ENCODE measurements at places on chromosomes 4 and X.

- no peak for DNase-seq
Measured at GRCh38 chr4:145891958-145892357, 46.7 kb downstream of the ZNF827 start.

DNA sequence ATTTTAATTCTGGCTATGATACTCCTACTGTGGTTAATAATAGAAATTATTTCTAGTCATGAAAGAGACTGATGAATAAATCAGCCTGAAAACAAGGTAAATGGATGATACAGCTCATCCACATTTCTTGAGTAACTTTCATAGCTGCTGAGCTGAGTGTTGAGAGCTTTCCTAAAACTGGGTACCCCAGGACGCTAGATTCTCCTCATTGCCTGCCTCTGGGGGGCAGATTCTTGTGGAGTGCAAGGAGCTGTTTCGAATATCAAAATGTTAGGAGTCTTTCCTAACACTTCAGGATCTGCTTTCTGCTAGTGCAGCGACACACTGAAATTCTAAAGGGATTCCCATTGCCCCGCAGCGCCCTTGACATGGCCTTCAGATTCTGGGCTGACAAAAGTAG is 2.1 kb downstream of the MND1 start:
- no peak for DNase-seq

GRCh38 chrX:79182071-79182470 is 37.6 kb downstream of the GPR174 start:
- DNase-seq, result no peak

- DNase-seq, result no peak
Measured at GRCh38 chr4:108060164-108060563, 70.5 kb downstream of the HADH start.

- DNase-seq, result no peak
Measured at GRCh38 chr4:92862509-92862908, 558.7 kb downstream of the GRID2 start.

GRCh38 chr4:17512973-17513665 is 1.2 kb upstream of the QDPR start:
- DNase-seq, result no peak

DNA sequence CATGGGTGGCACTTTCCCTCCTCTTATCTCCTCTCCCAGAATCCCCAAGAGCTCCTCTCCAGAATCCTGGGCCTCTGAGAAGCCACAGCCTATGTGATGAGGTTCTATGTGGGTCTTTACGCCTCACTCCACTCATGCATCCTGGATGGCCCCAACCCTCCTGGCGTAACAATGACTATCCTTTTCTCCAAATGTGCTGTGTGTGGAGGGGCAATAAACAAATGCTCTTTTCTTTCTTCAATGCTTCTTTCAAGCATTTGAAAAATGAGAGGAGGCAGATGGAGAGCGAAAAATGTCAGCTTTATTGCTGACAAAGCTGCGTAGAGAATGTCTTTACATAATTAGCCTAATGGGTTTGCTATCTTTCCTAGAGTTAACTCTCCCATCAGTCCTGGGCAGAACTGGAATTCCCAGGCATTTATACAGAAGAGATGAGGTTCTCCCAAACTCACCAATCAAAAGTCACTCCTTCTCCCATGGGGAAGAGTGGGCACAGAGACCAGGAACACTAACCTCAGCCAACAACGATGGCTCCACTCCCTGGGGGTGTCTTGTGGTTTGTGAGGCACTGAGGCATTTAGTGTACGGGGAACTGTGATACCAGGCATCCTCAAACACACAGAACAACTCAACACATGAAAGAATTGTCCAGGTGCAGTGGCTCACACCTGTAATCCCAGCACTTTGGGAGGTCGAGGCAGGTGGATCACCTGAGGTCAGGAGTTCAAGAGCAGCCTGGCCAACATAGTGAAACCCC is 118.9 kb upstream of the SLC34A2 start:
- DNase-seq, result no peak

DNA sequence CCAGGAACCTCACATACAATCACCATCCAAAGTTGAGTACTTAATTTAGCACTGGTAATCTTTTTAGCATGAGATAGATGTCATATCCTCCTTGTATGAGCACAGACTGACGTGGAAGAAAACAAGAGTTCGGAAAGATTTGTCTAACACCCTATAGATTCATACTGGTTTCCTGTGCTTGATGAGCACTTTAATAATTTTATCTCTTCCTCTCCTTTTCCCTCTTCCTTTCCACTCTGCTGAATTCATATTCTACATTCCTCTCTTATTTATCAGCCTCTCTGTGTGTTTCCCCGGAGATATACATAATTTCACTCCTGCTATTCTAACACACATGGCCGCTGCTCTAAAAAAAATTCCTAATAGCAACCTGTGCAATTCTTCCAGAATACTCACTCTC is 273.9 kb downstream of the AFF2 start:
- no peak for DNase-seq

DNA sequence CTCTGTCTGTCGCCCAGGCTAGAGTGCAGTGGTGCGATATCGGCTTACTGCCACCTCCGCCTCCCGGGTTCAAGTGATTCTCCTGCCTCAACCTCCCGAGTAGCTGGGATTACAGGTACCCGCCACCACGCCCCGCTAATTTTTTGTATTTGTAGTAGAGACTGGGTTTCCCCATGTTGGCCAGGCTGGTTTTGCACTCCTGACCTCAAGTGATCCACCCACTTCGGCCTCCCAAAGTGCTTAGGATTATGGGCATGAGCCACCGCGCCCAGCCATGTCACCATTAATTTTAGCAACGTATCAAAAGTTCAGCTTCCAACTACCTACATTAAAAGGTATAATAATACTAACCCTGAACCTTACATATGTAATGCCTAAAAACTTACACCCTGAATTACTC is 940 bp upstream of the UTP3 start:
- DNase-seq, result peak; percentile 30

DNA sequence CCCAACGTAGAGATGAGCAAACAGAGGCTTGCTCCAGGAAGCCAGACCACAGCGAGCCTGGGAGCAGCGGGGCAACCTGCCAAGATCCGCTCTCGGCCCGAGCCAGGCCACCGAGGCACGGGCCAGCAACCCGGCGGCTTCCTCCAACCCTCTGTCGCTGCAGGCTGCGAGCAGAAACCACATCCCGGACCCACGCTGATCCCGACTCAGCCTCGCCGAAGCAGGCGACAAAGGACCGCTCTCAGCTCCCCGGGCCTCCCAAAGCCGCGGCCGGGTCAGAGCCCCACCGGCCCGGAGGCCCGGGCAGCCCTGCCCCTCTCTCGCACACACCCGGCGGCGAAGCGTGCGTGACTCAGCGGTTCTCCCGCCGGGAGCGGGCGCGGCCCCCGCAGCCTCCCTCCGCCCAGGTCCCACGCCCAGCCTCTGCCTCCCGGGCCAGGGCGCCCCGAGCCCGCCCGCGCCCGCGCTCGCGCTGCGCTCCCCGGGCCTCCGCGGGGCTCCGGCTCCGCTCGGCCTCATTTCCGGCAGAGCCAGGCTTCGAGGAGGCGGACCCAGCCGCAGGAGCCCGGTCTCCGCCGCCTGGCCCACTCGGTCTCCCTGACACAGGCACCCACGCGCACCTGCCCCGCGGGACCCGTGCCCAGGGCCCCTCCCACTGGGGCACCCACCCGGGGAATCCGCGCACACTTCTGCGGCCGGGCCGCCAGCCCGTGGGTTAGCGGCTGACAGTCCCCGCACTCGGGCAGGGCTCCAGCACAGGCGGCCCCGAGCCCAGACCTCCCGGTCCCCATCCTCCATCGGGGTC is 1.7 kb downstream of the PPP2R2C start:
- DNase-seq, result no peak

DNA sequence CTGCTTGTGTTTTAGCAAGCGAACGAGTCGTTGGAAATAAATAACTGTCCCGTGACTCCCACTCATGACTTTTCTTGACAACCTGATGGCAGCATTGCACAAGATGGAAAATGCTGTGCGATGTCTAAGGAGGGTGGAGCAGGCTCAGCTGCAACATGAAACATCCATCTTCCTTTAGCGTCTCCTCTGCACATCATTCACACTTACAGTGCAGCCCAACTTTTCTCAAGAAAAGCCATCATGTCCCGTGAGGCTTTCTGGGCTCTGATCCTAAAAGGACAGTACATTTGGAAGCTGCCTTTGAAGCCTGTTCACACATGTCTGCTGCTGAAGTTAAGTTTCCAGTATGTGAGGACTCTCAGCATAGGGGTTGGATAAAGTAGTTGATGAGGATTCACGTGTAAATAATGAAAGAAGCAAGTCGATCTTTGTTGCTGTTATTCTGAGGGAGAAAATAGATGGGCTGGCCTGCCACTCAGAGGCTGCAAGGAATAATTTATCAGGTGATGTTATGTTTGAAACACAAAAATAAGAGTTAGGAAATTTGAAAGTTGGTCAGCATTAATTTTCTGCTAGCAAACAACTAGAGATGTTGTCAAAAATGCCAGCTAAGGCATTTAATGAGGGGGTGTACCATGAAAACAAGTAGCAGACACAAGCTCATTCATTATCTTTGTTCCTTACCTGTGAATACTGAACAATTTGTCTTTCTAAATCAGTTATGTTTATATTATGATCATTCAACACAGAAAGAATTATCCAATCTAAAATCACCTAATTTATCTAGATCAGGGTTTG is 328.7 kb upstream of the ZFP42 start:
- DNase-seq, result no peak

DNA sequence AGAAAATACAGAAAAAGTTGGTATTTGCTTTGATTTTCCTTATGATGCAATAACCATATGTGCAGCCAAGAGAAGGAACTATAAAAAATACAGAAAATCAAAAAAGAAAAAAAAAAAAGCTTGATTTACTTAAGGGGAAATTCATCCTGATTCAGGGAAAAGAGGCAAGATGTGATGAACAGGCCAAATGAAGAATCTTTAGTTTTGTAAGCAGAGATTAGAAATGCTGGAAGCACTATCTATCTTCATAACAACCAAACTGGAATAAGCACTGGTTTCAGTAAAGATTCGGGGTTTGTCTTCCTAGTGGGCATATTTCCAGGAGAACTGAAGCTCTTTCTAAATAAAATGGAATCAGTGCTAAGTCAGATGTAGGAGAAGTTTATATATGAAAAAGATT is 82.9 kb upstream of the KCNIP4 start:
- no peak for DNase-seq

DNA sequence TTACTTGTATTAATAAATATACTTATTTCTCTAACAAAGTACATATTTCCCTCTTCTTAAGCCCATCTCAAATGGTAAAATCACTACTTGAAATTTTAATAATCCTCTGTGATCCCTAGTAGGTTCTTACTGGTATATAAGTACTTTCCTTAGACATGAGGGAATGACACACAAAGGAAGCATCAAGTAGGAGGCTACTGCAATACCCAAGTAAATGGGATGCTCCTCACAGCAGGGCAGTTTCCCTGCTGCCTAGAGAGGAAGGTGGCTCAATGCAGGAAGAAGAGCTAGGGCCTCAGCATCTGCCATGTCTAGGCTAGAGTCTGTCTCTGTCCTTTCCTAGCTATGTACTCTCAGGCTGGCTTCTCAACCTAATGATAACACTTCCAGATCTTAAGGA is 122.1 kb upstream of the DIPK2B start:
- DNase-seq, result no peak

- DNase-seq, result no peak
Measured at GRCh38 chrX:68998716-68999115, 166.5 kb downstream of the PJA1 start.

DNA sequence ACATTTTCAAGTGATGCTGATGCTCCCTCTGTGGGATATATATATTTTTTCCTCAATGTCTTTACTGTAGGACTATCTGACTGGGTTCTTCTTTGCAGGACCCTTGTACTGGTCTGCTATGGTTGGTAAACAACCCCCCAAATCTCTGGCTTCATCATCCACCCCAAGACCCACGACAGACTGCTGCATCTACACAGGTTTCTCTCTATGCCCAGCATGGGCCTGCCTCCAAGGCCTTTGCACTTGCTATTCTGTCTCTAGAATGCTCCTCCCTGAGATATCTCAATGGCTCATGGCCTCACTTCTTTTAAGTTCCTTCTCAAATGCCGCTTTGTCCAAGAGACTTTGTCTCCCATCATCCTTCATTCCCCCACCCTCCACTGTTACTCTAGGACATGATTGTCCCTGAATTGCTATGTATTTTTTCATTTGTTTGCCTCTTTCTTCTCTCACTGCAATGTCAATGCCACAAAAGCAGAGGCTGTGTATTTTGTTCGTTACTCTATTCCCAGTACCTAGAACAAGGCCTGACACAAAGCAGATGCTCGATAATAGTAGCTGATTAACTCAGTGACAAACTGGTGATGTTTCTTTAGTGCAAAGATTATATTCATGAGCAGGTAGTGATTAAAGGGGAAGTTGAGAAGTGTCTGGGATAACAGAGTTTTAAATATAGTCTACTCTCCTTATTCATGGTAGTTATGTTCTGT is 6.6 kb downstream of the EVC start:
- DNase-seq, result no peak

DNA sequence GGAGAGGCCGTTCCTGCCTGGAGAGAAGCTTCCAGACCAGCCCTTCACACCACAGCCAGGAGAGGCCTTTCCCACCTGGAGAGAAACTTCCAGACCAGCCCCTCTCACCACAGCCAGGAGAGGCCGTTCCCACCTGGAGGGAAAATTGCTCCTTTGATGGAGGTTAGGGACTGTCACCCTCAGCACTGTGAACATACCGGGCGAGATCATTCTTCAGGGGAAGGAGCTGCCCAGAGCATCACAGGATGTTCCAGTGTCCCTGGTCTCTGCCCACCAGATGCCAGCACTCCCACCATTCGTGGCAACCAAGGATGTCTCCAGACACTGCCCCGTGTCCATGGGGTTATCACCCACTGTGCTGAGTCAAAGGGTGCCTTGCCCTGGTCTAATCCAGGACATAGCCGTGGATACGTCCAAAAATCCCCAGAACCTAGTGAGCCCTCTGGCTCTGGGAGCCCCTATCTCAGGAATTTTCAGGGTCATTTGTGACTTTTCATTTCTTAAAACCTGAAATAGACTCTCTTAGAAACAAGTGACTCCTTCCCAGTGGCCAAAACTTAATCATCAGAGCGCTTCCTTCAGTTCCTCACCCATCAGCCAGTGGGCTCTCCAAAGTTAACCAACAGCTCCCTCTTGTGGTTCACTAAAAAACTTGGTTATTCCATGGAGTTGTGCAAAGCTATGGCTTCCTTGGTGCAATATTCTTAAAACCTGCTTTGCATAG is 80.2 kb downstream of the CRMP1 start:
- peak; percentile 56 for DNase-seq

DNA sequence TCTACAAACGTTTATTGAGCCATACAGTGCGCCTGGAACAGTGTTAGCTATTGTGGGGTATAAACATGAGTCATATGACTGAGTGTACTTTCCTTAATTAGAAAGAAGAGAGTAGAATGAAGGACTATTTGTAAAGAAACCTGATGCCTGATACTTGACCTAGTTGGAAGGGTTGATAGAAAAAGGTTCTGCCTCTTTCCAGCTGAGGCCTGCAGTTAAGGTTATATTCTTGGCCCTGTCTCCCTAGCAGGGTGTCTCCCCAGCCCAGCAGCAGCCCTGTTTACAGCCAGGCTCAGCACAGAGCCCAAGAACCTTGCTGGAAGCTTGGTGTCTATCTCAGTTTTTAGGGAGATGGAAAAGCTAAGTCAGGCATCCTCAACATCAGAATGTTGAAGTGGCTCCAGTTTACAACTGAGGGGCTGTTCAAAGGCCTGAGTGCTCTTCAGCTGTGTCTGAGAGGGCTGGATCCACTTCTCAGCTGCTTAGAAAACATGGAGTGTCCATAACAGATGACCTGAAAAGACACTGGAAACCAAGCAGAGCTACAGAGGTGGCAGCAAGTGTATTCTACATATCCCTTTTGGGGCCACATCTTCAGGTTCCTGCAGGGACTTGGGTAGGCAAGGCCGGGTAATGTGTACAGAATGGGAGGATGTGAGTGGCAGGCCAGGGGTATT is 21.6 kb downstream of the NYX start:
- no peak for DNase-seq

- DNase-seq, result no peak
Measured at GRCh38 chr4:72902354-72902753, 167.2 kb downstream of the COX18 start.

GRCh38 chrX:107718156-107718621 is 57.4 kb downstream of the TSC22D3 start:
- peak; percentile 77 for DNase-seq

Measured in MM.1S (cell line).